ENCODE measurements at places on chromosomes 5 and 9.
A peak's percentile ranks its signal among the peaks of the same experiment; 100 is the strongest.

- DNase-seq: peak; percentile 55
- no peaks in the 10 kb centered on the region for H3K4me1 ChIP-seq
- H3K4me3 ChIP-seq: no peak overlapping the region
- no peaks in the 10 kb centered on the region for H3K27me3 ChIP-seq
- no peak overlapping the region for H3K27ac ChIP-seq
- no peaks in the 10 kb centered on the region for H3K36me3 ChIP-seq
Observed at GRCh38 chr5:147857302-147858129, 21.0 kb upstream of the SCGB3A2 start.

GRCh38 chr9:77420641-77421040 is 227.5 kb downstream of the GNA14 start:
- no peaks in the 10 kb centered on the region for H3K4me1 ChIP-seq
- no peak overlapping the region for H3K27ac ChIP-seq
- DNase-seq: no peak

GRCh38 chr9:82553654-82554366 is 509.1 kb downstream of the RASEF start:
- DNase-seq: no peak
- no peaks in the 10 kb centered on the region for H3K4me1 ChIP-seq
- H3K27me3 ChIP-seq: no peaks in the 10 kb centered on the region
- H3K4me3 ChIP-seq: no peak overlapping the region

DNA sequence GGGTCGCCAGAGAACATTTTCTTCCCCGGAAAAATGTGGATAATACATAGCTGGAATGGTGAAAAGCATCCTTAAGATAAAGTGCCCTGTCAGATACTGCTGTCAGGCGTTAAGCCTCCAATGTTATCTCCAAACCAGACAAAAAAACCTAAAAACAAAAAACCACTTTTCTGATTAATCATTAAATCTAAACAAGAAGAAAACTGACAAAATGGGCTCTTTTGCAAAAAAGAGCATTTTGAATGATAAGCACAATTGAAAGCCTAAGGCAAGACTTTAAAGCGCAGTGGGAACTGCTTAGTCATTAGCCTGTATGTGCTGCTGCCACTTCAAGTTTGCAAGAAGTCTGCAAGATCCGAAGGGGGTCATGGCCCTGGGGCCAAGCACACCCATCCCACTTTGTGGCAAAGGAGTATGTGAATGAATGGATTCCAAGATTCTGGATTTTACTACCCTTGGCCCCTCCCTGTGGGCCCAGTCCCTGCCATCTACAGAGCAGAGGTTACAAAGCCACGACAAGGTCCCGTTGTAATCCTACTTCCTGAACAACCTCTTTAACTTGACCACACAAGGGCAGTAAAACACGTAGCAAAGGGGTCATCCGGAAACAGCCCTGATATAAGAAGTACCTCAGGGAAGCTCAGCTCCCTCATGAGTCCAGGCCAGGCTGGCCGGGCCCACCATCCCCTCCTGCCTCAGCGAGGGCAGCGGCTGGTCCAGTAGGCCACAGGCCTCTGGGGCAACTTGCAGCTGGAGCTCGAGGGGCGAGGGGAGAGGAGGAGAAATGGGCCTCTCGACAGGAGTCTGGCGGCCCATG is 29.7 kb downstream of the SHB start:
- H3K36me3 ChIP-seq: no peaks in the 10 kb centered on the region
- no peak for DNase-seq
- no peak overlapping the region for H3K4me3 ChIP-seq
- no peak overlapping the region for H3K27ac ChIP-seq
- H3K27me3 ChIP-seq: no peaks in the 10 kb centered on the region

DNA sequence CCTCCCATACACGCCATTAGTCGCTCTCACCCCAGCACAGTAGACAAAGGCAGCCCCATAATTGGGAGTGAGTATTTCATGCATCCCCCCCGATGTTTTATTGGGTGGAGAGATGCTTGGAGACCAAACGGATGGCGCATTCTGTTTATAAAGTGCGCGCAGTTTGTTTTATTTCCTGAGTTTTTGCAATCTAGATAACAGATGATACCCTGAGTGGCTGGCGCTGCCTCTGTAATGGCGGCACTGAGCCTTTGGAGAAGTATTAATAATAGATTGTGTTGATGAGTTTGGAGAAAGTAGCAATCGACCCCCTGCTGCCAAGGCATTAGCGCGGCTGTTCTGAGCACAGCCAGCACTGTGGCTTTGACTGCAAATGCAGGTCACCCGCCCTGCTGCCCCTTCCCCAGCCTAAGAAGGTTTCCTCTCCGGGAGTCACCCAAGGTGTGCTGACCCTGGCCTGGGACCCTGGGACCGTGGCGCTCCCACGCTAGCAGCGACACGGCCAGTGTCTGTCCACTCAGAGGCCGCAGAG is 74.3 kb downstream of the LMX1B start:
- no peaks in the 10 kb centered on the region for H3K4me1 ChIP-seq
- peaks cover 72% of the 10 kb centered on the region for H3K27me3 ChIP-seq
- no peak for DNase-seq
- H3K36me3 ChIP-seq: no peaks in the 10 kb centered on the region
- H3K4me3 ChIP-seq: no peak overlapping the region

DNA sequence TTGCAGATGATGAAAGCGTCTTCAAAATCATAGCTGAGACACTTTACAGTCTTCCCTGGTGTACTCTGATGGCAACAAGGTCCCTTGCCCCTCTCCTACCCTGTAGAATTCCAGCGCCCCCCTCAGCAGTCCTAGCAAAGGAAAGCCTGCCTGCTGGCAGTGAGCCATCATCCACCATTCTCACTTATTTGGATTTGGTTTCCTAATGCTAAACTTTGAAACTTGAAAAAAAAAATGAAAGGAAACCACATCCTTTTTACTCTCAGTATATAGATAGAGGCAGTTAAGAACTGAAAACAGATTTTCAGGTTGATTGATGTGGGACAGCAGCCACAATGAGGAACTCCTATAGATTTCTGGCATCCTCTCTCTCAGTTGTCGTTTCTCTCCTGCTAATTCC is at the start of gene GZMA:
GZMA (plus strand) TSS at position 299 of the 400 bp plus-strand sequence; CDS start at position 336, 37 bp downstream.
- no peaks in the 10 kb centered on the region for H3K36me3 ChIP-seq
- H3K27me3 ChIP-seq: no peaks in the 10 kb centered on the region
- no peaks in the 10 kb centered on the region for H3K4me1 ChIP-seq
- no peak for DNase-seq

- no peaks in the 10 kb centered on the region for H3K27me3 ChIP-seq
- H3K27ac ChIP-seq: no peak overlapping the region
- DNase-seq: no peak
Observed at GRCh38 chr9:115109486-115109885, 8.5 kb downstream of the TNC start.

- no peaks in the 10 kb centered on the region for H3K27me3 ChIP-seq
- DNase-seq: no peak
- H3K27ac ChIP-seq: no peak overlapping the region
- no peaks in the 10 kb centered on the region for H3K4me1 ChIP-seq
Observed at GRCh38 chr9:4875559-4875958, 82.8 kb downstream of the RCL1 start.

DNA sequence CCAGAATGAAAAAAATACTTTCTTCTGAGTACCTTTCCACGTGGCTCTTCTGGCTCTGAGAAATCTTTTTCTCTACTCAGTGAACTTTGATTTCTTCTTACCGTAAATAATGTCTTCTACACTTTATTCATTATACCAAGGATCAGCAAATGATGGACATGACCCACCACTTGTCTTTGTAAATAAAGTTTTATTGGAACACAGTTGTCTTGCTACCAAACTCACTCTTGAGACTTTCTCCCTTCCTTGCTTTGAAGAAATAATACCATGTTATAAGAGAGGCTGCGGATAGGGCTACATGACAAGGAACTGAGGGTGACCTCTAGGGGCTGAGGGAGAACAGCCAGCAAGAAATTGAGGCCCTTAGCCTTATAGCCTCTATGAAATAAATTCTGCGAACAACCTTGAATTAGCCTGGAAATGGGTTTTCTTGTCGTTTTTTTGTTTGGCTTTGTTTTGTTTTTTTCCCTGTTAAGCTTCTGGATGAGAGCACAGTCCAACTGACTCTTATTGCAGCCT is 212.5 kb downstream of the COMMD10 start:
- no peak overlapping the region for H3K27ac ChIP-seq
- H3K4me1 ChIP-seq: no peaks in the 10 kb centered on the region
- H3K4me3 ChIP-seq: no peak overlapping the region
- H3K27me3 ChIP-seq: no peaks in the 10 kb centered on the region
